ENCODE measurements at places on chromosomes 12 and 14.

DNA sequence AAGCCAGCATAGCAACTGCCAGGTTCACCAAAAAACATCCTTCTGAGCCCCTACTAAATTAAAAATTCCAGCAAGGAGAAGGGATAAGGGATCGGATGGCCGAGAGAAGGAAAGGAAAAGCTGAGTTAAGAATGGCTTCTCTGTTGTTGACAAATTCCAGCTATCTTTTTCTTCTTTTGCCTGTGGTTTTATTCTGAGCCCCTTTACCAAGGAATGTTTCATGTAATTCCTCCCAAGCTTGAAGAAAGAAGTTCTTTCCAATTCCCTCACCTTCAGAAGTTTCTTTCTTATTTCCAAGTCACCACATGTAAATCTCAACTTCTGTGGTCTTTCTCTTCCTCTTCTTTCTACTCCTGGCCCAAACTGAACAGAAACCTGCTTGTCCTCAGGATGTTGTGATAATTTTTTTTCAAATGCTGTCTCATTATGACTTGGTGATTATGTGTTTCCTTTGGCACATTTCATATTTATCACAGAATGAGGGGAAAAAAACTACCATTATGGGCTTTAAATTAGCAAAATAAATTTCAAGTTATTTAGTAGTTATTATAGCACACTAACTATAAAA lies 40.0 kb downstream of the FGD6 start:
- DNase-seq = no peak

- DNase-seq = peak; percentile 69
Measured at GRCh38 chr12:88111074-88111652, 30.7 kb downstream of the CEP290 start.

- DNase-seq = no peak
Measured at GRCh38 chr12:30885321-30885720, 41.2 kb upstream of the TSPAN11 start.

- peak; percentile 8 for DNase-seq
Measured at GRCh38 chr12:113479590-113480335, 8.1 kb upstream of the LHX5 start.

- DNase-seq = no peak
Measured at GRCh38 chr14:48826058-48826457, 760.1 kb downstream of the RPS29 start.

DNA sequence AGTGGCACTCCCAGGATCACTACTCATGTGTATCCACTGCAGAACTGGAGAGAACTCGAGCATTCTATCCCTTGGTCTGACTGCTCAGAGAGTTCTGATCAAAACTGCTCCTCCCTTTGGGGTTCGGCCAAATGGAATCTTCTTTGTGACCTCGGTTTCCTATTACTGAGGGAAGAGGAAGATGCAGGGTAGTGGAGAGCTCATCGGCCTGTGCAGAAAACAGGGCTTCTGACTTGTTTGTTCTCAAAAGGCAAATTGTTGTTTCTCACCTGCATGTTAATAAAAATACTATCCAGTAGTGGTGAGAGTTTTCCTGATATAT lies 17.1 kb upstream of the AKAP6 start:
- DNase-seq = no peak

DNA sequence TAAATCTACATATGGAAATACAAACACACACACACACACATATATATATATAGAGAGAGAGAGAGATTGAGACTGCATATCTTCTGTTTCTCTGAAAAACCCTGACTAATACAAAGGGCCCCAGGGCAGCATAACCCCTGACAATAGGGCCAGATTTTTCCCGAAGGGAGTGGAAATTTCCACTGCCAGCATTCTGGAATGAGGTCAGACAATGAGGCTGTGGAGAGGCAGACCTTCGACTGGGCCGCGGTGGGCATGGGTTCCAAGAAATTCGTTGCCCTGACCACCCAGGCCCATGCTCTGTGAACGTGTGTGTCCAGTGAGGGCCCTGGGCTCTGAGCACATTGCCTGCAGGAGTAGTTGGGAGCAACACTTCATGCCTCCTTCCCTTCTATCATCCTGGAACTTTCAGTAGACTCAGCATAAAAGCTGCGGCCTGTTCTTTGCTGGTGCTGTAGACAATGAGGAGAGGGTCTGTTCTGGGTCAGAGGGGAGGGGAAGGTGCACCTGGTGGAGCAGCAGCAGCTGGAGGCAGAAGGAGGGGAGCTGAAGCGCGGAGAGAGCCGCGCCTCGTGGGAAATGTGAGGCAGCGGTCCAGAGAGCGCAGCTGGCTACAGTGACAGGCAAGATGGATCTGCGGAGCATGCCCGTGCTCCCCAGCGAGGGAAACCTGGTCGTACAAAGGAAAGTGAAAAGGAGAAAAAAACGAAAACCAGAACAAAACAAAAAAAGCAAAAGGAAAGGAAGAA lies 25.6 kb upstream of the CCDC60 start:
- DNase-seq = no peak

- DNase-seq = peak; percentile 11
Measured at GRCh38 chr12:10136637-10137205, 6.7 kb upstream of the CLEC7A start.

Data from AG10803 (cell line).